ENCODE measurements at places on chromosomes 1 and 21.

GRCh38 chr1:62283986-62284385 lies 35.2 kb downstream of the KANK4 start:
- DNase-seq, result no peak

GRCh38 chr1:51327386-51327785 lies 3.0 kb downstream of the TTC39A start:
- DNase-seq, result peak; percentile 62

DNA sequence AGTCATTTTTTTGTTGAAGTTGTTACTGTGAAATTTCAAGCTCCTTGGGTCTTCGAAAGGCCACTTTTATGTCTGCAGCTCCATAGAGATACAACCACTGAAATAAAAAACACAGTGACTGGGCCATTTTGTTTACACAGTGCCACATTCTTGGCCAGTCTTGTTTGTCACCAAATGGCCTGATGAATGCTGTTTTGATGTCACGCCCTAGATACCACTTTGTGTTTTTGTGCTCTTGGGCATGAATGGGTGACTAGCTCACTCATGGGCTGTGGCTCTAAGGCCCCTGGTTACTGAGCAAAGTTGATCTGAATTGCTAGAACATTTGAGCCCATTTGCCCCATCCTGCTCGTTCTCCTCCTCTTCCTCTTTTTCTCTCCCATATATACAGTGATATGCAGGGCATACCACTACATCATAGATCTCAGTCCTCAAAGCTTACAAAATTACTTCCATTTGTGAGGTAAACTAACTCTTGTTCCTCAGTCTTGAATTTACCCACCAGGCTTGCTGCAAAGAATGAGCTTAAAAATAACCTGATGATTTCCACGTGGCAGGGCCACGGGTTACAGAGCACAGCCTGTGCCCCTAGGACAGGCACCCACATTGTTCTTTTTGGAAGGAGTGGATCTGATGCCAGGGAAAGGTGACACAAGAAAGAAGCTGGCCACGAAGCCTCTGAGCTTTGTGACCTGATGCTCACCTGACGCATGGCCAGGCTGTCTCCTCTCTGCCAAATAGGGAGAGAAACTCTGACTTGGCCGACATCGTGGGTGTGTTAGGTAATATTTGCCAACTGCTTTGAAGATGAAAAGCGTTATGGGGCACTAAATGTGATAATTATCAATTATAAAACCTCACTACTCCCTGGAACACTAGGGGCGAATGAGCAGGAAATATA lies 92.4 kb downstream of the RUNX1 start:
- DNase-seq, result no peak

- no peak for DNase-seq
Observed at GRCh38 chr1:43953361-43953760, 6.6 kb downstream of the IPO13 start.

DNA sequence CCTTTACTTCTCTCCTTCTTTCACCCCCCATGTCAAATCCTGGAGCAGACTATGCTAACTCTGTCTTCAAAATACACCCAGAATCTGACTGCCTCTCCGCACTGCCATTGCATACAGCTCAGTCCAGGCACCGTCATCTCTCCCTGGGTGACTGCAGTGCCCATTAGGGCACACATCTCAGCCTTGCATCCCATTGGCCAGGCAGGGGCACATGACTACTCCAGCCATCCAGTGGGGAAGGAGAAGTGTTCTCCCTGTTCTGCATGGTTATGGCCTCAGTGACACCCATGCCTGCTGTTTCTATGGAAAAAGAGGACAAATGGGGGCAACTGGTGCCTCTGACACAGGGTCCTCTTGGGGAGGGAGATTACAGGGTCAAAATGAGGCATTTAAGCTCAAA lies 270.5 kb downstream of the MATN1 start:
- DNase-seq, result no peak

DNA sequence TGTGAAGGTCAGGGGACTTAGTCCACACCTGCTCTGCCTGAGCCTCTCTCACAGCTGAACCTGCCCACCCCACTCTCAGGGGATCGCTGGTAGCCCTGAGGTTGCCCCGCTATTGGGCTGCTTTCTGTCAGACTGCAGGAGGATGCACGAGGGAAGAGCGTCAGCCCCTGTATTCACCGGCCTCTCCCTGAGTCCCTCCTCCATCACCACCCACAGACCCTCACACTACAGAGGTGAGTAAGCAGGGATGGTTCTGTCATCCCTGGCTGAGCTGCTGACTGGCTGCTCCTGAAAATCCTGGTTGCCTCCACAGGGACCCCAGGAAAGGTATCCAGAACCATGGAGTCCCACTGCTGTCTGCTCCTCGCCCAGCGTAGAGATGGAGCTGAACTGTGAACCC lies 118.7 kb downstream of the SYT2 start:
- no peak for DNase-seq

GRCh38 chr1:44212355-44213221 lies 683 bp upstream of the DMAP1 start:
- DNase-seq, result no peak

DNA sequence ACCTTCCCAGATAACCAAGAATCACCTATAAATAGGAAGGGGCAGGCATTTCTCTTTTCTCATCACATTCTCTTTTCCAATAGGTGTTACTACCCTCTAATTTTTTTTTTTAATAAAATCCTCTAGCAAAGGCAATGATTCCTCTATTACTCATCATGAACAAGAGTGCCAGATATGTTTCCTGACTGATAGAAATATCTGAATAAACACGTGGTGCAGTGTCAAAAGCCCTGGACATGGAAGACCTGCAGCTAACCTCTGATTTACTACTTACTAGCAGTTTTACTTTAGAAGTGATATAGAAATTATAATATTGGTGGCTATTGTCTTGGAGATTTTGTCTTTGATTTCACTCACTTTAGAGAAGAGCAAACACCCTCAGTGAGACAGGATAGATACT lies 194.6 kb upstream of the SAMSN1 start:
- DNase-seq, result peak; percentile 18

- DNase-seq, result peak; percentile 57
Observed at GRCh38 chr1:110765640-110766335, 91.0 kb upstream of the KCNA3 start.

GRCh38 chr1:29959356-29959755 lies 723.0 kb downstream of the PTPRU start:
- DNase-seq, result no peak

DNA sequence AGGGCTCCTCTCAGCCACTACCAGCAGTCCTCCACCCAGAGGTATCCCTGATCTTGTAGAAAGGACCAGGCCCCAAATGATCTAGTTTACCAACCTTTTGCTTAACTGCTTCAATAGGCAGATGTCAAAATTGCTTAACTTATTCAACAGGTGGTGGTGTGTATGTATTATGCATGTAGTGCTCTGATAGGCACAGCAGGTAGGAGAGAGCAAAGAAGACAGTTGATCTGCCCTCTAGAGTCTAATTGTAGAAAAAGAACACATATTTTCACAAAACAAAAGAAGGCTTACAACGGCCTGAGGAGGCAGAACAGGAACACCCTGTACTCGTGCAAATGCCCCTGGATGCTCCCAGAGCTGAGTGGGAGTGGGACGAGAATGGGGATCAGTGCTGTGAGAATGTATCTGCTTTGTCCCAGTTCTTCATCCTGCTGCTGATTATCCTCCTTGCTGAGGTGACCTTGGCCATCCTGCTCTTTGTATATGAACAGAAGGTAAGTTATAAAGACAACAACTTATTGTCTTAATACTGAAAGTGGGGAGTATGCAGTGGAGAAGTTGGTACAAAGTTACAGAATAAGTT lies 21.1 kb downstream of the CD53 start:
- DNase-seq, result no peak

Measured in fibroblast of mammary gland (primary cell).